ENCODE measurements at places on chromosomes 3 and 15.
A peak's percentile ranks its signal among the peaks of the same experiment; 100 is the strongest.

- DNase-seq: no peak
Observed at GRCh38 chr3:3951071-3951470, 151.8 kb downstream of the LRRN1 start.

- DNase-seq: no peak
Observed at GRCh38 chr3:131597816-131598215, 95.0 kb upstream of the MRPL3 start.

- no peak for DNase-seq
Observed at GRCh38 chr15:90680371-90680935, 36.7 kb upstream of the BLM start.

GRCh38 chr3:13715167-13715954 lies 164.5 kb downstream of the WNT7A start:
- no peak for DNase-seq

GRCh38 chr3:43869491-43869890 lies 178.8 kb downstream of the ABHD5 start:
- no peak for DNase-seq

GRCh38 chr3:66609660-66610561 lies 109.1 kb upstream of the LRIG1 start:
- no peak for DNase-seq

DNA sequence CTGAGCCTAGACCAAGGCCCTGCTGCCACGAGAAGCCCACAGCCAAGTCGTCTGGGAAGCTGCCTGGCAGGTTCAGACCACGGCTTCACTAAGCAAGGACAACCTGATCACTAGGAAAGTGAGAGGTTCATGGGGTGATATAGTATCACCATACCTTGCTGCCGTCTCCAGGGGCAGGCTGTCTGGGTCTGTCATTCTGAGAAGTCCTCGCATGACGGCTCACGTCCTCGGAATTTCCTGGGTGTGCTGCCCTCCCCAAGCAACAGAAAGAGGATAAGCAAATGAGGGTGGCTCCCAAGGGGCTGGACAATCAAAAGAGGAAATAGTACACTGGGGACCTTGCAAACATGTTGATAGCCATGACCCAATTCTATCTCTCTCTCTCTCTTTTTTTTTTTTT lies 207.4 kb upstream of the IGF1R start:
- DNase-seq: no peak

DNA sequence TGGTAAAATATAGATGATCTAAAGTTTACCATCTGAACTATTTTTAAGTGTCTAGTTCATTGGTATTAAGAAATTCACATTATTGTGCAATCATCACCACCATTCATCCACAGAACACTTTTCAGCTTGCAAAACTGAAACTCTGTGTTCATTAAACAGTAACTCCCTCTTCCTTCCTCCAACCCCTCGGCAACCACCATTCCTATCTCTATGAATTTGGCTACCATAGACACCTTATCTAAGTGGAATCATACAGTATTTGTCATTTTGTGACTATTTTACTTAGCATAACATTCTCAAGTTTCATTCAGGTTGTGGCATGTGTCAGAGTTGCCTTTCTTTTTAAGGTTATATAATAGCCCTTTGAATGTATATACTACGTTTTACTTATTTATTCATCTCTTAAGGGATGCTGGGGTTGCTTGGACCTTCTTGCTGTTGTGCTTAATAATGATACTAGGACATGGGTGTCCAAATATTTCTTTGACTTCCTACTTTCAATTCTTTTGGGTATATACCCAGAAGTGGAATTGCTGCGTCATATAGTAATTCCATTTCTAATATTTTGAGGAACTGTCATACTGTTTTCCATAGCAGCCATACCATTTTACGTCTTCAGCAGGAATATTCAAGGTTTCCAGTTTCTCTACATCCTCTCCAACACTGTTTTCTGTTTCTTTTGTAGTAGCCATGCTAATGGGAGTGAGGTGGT lies 20.9 kb downstream of the KAT2B start:
- no peak for DNase-seq

GRCh38 chr3:48950051-48950450 lies 31.4 kb downstream of the ARIH2 start:
- DNase-seq: no peak

DNA sequence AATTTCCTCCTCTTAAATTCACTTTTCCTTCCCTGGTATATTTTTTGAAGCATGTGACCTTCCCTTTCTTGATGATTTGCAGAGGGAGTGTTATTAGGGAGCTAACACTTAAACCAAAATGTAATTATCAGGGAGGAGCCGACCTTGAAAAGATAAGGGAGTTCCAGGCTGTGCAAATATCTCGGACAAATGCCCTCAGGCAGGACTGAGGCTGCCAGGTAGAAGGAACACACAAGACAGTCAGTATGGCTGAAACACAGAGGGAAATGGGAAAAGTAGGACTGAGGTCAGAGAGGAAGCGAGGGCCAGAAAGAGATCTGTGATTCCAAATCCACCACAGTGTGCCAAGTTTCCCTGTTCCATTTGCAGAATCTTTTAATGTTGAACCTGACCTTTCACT lies 221.0 kb downstream of the CNTN3 start:
- DNase-seq: no peak

DNA sequence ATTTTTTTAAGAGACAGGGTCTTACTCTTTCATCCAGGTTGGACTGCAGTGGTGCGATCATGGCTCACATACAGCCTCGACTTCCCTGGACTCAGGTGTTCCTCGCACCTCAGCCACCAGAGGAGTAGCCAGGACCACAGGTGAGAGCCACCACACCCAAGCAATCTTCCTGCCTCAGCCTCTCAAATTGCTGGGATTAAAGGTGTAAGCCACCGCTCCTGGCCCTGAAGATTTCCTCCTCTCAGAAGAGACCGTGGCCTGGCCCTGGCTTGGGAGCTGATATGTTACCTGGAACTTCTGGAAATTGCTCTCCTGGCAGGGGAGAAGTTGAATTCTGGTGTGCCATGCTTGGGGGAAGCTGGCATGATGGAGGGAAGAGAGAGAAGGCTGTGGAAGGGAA lies 36.2 kb downstream of the PPCDC start:
- DNase-seq: no peak

- no peak for DNase-seq
Observed at GRCh38 chr15:58362262-58362922, 69.4 kb upstream of the LIPC start.

- DNase-seq: no peak
Observed at GRCh38 chr3:3693593-3693992, 105.6 kb upstream of the LRRN1 start.

GRCh38 chr3:119662604-119663373 lies 2.4 kb upstream of the POPDC2 start:
- no peak for DNase-seq

GRCh38 chr15:89586651-89587050 lies 11.4 kb downstream of the TICRR start:
- DNase-seq: no peak

- no peak for DNase-seq
Observed at GRCh38 chr3:188904670-188905069, 267.1 kb upstream of the TPRG1 start.

GRCh38 chr3:48770192-48770502 lies 53.1 kb upstream of the IP6K2 start:
- DNase-seq: no peak

- DNase-seq: no peak
Observed at GRCh38 chr15:68593341-68593740, 14.5 kb downstream of the CORO2B start.

DNA sequence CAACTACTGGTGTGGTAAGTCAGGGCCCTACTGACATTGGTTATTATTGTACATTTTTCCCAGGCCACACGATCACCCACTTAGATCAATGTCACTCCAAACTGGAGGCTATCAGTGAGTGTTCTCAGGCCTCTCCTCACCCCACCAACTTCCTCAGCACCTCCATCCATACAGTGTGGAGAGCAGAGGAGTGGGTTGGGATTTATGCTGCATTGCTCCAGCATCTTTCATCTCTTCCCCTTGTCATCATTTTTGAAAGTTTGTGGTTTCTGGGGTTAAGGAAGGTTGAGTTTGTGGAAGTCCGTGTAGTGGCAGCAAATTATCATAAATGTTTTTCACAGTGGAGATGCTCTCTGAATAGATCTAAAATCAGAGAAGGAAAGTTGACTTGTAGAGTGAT lies 60.2 kb downstream of the TLNRD1 start:
- no peak for DNase-seq

DNA sequence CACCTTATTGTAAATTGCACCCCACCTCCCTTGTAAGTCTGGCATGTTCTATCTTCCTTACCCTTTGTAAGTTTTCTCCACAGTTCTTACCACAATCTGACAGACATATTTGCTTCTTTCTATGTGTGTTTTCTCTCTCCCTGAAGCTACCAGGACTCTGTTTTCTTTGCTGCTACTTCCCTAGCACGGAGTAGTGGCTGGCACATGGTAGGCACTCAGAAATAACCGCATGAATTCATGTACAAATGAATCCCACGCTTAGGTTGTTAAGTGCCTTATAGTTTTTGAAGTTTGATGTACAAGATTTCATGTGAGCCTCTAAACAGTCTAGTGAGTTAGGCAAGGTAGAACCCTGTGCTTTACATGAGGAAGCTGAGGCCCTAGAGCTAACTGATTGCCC lies 178.4 kb upstream of the CTDSPL start:
- DNase-seq: no peak

DNA sequence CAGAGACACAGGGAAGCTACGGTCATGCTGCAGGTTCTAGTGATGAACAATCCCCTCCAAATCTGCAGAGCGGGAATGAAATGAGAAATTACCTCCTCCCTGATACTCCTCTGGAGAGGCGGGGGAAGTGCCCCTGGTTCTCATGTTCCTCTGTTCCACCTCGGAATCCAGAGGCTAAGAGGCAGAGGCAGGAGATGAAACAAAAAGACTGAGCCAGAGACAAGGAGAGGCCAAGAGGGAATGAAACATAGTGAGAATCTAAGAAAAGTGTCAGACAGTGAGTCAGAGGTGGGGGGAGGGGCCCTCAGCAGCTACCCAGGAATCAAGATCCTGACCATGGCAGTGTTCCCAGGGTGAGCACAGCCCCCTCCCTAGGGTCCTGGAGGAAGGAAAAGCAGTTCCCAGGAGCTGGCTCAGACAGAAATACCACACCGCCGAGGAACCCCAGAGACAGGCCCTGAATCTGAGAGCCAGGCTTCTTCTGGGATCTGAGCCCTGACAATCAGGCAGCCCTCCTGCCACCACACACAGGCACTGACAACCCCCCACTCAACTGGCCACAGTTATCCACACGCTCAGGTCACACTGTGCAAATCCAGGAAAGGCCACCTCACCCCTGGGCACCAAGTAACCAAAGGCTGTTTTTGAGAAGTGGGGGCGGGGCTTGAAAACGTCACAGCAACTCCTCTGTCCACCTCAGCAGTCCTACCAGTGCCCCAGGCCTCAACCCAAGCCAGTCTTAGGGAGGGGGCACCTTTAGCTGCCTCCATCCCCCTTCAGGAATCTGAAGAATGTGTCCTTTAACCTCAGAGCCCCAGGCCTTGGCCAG lies 2.4 kb downstream of the CSRNP1 start:
- peak; percentile 40 for DNase-seq
